Effector CD4-positive, alpha-beta T cell (primary cell): ENCODE measurements at places on chromosomes 4 and X.

- no peak for DNase-seq
These were observed 468.2 kb downstream of the ZIC3 start for GRCh38 chrX:138034136-138034535.

DNA sequence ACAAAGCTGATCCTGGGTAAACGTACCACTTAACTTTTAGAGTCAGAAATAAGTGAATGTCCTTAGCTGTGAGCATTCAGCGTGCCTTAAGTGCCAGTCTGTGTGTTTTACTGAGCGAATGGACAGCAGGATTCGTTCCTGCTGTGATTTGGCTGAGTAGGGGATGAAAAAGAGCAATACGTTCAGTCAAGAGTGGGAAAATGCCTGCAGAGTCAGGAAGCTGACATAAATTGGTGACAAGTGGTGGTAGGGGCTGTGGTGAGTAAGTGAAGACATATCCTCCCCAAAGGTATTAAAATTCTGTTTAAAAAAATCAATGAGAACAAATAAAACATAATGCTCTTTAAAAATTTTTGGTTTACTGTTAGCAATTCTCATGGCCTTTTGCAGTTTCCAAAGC is 56.6 kb upstream of the TNIP3 start:
- no peak for DNase-seq

- DNase-seq = no peak
These were observed 89.0 kb downstream of the NSUN7 start for GRCh38 chr4:40838742-40839141.

- DNase-seq = no peak
These were observed 832 bp downstream of the EGFL6 start for GRCh38 chrX:13570261-13570605.

DNA sequence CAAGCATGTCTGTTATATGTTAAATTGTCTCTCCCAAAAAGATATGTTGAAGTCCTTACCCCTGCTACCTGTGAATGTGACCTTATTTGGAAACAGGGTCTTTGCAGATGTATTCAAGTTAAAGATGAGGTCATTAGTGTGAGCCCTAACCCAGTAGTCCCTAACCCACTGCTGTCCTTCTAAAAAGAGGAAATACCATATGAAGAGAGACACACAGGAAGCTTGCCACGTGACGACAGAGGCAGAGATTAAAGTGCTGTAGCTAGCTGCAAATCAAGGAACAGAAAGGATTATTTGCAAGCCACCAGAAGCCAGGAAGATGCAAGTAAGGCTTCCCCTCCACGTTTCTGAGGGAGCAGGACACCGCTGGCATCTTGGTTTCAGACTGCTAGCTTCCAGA is 150.1 kb downstream of the HNRNPD start:
- no peak for DNase-seq

DNA sequence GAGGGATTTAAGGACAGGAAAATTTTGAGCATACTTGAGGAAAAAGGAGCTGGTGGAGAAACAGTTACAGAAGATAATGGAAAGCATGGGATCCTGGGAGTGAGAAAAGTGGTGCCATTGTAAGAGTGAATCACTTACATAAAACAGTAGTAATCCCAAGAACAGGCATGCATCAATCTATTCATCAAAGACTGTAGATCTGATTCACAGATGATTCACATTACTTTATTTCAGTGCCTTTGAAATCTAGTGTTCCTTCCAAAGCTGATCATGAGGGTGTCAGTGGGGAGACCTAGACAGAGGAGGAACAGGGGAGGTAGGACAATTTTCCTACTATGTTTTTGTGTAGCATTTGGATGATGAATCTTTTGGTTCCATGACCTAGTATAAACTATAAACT is 102.7 kb downstream of the TAB3 start:
- DNase-seq = no peak

- no peak for DNase-seq
These were observed 43.1 kb upstream of the LSM6 start for GRCh38 chr4:146132445-146132844.

DNA sequence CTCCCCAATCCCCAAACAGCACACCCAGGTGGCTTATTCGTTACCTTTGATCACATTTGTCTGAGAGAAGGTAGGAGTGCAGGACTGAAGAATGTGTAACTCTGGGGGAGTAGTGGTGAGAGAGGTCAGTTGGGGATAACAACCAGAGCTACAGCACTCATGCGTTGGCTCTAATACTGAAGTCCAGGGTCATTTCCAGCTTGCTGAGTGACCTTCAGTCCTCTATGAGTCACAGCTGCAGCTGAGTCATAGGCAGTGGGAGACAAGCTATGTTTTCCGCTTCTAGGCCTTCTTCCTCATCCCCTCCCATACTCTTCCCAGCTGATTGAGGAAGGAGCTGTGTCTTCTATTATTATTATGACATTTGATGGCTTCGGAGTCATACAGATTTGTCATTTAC is 31.6 kb upstream of the CT47C1 start:
- DNase-seq = no peak

- no peak for DNase-seq
These were observed 100.9 kb downstream of the LIMCH1 start for GRCh38 chr4:41638866-41639265.

DNA sequence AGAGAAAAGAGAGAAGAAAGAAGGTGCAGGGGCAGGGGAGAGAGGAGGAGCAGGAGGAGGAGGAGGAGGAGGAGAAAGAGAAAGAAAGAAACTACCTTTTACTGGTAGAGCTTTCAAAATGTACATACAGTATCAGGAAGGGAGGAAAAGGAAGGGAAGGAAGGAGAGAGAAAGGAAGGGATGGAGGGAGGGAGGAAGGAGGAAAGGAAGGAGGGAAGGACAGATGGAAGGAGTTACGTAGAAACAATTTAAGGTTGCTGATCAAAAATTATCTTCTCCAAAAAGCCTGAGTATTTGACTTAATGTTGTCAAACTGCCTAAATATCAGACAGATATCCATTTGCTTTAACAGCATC is 13.4 kb downstream of the TBC1D9 start:
- no peak for DNase-seq

- no peak for DNase-seq
These were observed 41.2 kb downstream of the LAS1L start for GRCh38 chrX:65493431-65493830.

DNA sequence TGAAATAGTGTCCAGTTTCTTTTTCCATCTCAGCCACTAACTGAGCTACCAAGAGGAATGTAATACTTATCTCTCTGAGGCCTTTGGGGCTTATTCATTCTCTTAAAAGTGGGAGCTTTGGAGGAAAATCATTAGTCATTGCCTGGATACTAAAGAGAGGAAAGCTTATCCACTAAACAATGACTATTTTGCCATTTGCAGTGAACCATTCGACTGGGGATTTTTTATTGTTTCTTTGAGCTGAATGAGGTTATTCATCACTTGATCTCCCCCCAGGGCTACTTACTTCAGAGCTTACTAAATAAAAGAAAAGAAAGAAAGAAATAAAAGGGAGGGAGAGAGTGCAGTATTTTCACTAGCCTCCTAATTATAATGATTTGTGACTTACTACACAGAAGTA is 1329.5 kb upstream of the TENM3 start:
- no peak for DNase-seq

GRCh38 chr4:158722291-158722916 is 792 bp downstream of the PPID start:
- DNase-seq = no peak

DNA sequence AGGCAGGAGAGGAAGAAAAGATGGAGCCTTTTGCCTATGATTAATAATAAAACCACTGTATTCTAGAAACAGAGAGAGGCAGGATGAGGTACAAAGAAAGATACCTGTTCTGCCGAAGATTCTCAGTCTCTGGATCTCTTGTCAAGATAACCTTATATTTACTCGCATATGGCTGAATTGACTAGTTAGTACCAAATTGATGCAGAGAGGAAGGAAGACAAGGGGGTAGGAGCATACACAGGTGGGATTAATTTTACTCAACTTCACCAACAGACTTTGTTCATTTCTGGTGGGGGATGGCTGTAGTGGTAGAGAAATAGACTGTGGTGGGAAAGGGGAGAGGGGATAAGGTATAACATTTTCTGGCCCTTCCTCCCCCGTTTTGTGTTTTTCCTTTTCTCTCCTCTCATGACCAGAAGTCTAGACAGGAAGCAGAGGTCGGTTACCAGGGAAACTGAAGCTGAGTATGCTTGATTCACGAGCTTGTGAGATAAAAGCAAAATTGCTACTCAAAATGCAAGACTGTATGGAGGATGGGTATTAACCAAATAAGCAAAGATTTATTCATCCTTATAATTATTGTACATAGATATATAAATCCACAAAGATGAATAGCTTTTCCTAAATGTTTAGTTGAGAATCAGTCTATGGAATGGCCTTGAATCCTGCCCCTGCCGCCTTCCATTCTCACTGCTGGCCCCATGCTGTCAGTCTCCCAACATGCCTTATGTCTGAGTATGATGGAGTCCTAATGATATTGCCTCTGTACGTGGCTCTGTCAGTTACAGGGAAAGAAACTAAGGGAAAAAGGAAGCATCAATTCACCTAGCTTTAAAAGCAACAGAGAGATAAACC is 17.8 kb upstream of the PAGE2B start:
- DNase-seq = peak; percentile 23

GRCh38 chr4:2938906-2939305 is 24.3 kb downstream of the NOP14 start:
- no peak for DNase-seq

DNA sequence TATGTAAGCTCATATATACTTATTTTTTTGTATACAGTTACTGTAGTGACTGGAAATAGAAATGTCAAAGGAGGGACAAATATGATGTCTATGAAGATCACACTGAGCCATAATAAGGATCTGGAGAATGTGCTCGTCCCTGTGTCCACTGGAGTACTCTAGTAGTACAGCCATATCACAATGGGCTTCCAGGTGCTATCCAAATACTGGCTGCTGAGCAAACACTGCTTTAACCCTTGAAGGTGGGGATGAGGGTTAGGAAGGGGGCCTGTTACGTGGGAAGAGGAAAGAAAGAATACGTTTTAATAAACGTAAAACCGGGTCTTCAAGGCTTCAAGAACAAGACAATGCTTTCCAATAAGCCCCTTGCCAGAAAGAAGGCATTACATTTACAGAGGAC is 29.8 kb upstream of the TMEM150C start:
- no peak for DNase-seq

DNA sequence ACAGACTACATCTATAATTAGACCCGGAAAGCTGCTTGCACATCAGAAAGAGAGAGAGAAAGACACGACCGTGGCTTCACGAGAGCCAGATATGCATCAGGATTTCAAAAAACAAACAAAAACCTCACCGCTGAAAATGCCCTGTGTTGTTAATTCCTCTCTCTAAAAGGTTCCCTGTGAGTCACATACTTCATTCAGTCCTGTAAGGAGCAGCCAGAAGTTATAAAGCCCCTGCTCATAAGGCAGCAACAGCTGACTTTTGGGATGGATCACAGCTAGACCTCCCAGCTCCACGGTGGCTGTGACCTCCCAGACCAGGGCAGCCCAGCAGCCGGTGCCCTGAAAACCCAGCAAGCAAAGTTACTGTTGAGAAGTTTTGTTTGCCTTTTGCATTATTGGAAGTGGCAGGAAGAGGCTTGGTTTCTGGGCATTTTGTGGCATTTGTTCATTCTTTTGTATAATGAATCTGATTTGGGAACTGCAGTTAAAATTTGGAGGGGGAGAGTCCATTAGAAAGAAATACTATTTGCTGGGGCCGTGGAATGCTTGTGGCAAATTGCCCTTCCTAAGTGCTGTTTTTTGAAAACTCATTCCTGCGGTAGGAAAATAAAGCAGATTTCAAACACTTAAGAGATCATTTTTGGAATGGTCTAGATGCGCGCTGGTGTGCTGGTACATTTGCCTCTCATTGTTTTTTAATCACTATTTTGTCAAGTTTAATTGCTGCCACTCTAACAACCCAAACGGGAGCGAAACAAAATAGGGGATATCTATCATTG is 520.4 kb downstream of the BCOR start:
- DNase-seq = no peak

GRCh38 chr4:7434766-7435150 is at the start of gene PSAPL1:
PSAPL1 (minus strand) TSS chr4:7434930; CDS start chr4:7434879, 51 bp downstream.
- DNase-seq = no peak

DNA sequence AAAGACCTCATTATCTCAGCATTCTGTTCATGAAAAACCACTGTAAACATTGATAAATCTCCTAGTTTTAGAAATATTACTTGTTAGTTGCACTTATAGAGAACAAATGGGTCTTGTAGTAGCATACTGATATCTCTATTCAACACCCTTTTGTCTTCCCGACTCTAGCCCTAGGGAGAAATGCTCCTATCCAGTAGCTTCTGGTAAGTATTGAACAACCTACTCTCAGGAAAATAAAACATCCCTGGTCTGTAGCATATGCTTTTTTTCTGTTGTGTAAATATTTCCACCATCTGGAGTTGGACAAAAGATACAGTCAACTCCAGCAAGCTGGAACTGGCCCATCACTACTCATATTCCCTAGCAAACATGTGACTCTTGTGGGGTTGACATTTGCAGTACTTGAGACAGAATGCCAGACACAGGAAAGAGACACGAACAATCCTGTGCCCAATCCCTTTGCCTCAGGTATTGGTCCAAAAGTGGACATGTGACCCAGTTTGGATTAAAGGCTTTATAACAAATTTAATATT is 188.2 kb downstream of the GC start:
- DNase-seq = no peak

DNA sequence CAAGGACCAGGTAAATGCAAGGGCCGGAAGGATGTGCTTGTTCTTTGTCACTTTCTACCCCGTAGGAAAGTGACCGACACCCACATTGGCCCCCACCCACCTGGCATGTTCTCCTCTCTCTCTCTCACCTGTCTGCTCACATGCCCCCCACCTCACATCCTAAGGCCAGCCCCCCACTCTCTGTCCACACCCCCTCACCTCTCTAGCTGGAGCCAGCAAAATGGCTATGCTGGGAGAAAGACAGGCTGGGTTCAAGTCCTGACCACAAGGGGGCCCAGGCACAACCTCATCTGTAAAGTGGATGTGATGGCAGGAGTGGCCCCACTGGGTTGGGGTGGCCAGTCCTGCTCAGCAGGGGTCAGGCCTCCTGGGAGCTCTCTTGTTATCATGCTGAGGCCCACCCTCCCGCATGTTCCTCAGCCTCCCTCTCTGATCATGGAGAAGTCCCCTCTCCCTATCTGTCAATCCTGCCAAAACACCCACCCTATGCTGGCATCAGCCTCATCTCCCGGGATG is 1.7 kb upstream of the PPP2R2C start:
- no peak for DNase-seq

DNA sequence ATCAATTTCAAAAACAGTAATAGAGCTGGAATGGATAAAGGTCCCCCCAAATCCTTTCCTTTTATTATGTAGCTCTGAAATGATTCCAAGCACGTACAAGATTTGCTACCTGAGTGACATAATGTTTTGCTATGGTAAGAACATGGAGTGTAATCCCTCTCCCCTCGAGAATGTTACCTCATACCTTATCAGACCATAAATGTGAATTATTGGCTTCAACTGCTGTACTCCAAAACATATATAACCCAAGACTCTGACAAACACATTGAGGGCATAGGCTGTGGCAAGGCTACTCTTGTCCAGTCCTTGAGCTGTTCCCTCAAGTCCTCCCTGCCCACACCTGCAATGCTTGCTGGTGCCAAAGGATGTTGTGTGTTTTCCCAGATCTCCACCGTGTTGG is 286.9 kb downstream of the KCTD8 start:
- no peak for DNase-seq
